ENCODE measurements at places on chromosomes 7 and 10.

DNA sequence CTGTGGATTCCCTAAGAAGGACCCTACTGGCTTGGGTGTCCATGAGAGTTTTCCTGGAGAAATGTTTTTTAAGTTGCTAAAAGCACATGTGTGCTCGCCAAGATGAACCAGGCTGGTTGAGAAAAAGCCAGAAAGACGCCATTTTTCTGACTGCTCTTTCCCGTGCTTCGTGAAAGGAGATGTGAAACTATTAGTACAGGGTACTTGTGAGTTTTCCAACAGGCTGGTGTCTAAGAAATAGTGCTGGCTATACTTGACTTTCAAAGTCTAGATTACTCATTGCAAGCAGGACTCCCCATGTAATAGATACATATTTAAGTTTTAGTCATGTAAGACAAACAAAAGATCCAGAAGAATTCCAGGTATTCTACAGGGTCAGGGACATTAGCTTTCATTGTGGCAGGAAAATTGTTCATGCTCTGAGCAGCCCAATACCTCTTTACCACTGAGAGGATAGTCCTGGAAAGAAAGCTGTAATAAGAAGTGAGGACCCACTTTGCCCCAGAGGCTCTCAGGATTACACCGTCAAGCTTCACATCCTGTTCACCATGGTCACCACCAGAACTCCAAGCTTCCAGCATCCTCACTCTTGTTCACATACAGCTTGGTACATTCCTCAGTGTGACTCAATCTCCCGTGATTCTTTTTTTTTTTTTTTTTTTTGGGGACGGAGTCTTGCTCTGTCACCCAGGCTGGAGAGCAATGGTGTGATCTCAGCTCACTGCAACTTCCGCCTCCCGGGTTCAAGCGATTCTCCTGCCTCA lies 43.8 kb upstream of the ICA1 start:
- no peak for ATAC-seq

DNA sequence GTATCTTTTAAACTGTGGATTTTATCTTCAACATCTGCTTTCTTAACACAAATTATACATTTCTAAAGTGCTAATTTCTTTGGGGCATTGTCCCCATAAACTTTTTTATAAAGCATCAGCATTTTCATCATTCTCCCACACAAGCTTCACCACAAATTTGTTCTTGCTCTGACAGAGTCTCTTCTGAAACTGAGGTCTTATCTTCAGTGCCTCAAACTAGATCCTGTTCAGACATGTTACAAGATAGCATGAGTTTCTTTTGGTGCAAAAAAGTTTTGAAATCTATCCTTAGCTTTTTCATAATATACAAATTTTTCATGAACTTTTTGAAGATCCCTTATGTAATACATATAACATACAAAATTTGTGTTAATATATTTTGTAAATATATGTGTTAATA lies 346.6 kb downstream of the IPMK start:
- no peak for ATAC-seq

- no peak for ATAC-seq
These were observed 30.2 kb upstream of the GIMAP8 start for GRCh38 chr7:150420242-150420641.

GRCh38 chr7:11188529-11189310 lies 215.0 kb downstream of the PHF14 start:
- no peak for ATAC-seq

DNA sequence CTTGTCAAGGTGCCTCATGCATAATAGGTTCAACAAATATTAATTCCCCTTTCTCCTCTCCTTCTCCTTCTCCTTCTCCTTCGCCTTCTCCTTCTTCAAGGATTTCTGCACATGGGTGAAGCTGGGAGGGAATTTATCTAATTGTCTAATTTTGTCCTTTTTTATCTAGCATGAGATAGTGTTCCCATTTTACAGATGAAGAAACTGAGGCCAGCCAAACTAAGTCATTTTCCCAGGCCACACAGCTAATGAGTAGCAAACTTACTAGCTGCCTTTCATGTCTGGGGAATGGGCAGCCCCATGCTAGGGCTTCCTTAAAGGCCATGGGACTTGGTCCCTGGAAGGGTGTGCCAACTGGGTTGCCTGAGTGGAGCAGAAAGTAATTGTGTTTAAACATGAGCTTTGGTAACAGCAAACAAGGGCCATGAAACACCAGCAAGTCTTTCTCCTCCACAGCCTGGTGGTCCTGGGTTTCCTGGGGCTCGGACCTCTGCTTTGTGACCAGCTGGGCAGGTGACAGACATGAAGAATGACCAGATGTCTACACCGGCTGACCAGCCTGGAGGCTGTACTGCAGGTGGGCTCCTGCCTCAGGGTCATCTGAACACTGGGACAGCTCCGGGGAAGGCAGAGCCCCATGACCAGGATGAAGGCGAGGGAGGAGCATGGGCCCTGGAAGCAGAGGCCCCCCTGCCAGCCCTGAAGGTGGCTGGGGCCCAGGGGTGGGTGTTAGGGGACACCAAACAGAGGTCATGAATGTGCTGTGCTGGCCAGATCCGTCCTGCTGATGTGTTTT lies 138.0 kb downstream of the PTPN20 start:
- no peak for ATAC-seq

DNA sequence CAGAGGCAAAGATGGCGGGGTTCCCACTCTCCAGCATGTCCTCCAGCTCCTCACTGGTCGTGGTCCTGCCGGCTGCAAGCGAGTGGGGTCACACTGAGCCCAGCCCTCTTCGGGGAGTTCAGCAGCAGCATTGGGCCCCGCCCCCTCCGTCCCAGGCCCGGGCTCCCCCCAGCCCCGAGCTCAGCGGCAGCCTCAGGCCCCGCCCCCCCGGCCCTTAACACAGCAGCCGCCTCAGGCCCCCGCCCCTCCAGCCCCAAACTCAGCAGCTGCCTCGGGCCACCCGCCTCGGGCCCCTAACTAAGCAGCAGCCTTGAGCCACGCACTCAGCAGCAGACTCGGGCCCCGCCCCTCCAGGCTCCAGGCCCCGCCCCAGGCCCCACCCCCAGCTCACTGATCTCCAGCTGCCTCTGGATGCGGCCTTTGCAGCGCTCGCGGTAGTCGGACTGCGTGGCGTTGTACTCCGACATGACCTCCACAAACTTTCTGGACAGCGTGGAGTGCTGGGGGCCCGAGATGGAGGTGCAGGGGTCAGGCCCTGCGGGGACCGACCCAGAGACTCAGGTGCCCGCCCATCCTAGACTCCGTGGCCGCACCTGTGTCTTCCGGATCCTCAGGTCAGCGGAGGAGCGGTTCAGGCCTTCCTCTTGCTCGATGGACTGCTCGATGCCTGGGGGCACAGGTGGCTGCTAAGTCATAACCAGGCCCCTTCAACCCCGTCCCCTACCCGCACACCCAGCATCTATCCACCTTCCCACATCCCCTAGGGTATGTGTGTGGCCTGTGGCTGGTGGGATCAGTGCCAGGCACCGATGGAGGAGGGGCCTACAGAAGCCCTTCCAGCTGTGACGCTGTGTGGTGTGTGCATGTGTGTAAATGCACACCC lies 15.5 kb downstream of the STX1A start:
- peak; percentile 50 for ATAC-seq

DNA sequence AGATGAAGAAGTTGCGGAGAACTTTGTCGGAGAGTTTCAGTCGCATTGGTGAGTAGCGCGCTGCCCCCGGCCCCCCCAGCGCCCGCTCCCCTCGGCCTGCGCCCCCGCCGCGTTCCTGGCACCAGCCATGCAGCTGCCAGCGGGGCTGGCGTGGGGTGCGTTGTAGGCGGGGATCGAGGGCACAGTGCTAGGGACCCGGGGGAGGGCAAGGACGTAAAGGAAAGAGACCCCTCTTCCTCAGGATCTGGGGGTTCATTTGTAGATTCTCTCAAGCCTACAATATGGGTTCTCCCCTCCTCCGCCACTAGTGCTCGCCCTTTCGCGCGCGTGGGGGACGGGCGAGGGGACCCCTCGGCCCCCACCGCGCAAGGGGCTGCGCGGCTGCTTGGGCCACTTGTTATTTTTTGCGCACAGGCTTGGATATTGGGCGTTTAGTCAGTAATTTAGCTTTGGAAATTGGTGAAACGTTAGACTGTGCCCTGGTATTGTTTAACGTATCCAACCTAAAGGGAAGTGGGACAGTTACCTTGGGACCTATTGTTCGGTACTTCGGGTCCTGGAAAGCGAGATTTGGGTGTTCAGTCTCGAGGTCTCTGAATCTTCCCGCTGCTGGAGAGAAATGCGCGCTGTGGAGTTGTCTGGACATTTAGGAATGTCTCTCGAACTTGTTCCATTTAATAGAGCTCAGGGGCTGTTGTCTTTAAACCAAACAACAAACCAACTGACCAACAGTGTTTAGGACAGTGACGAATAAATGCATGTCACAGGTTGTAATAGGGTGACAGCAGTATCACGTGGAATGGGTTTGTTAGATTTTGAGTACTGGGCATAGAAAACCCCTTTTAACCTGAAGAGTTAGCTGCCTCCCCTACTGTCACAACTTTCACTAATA lies 796 bp downstream of the CDK14 start:
- ATAC-seq = no peak

DNA sequence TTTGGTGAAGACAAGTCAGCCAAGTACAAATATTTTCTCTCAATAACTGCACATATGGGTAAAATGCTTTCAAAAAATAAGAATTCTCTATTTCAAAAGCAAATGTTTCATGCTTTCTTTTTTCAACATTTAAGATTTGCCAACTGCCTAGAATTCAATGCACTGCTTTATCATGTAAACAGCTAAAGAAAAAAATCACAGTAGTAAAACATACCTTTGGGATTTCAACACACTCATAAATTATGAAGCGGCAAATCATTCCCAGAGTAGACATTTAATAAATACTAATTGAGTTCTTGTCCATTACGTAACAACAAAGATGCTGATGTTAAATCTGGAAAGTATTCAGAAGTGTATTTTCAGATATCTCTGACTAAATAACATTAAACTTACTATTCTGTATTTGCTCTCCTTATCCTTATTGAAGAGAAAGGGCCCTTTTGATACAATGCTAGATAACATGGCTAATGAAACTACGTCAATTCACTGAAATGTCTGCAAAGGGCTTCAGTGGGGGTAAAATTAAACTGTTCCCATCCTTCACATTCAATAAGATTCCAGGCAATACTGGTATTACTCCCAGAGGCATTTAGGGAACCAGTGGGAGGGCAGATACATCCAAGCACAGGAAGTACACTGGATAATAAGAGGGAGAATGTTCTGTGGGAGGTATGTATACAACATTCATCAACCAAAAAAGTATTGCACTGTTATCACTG lies 13.9 kb downstream of the NAPEPLD start:
- ATAC-seq = no peak

GRCh38 chr7:157602156-157602555 lies 265.4 kb downstream of the DNAJB6 start:
- ATAC-seq = no peak

GRCh38 chr7:2105917-2106316 lies 126.8 kb downstream of the MAD1L1 start:
- ATAC-seq = no peak

Data from activated CD4-positive, CD25-positive, alpha-beta regulatory T cell treated with anti-CD3 and anti-CD28 coated beads, Interleukin-2, amount 50 U/mL, for 24 hours (primary cell).